Ascending aorta (tissue), 2 donors: ENCODE measurements at places on chromosomes 4 and X. TPM values are rescaled to one million over a fixed set of nuclear protein-coding genes. Genes with fewer than 3 reads are reported as not detected.

DNA sequence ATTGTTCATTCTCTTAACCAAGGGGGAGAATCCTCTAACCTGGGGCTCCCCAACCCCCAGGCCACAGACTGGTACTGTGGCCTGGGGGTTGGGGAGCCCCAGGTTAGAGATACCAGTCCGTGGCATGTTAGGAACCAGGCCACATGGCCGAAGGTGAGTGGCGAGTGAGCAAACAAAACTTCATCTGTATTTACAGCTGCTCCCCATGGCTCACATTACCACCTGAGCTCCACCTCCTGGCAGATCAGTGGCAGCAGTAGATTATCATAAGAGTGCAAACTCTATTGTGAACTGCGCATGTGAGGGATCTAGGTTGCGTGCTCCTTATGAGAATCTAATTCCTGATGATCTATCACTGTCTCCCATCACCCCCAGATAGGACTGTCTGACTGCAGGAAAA lies 957.2 kb upstream of the PRKX start:
- no peak for DNase-seq

DNA sequence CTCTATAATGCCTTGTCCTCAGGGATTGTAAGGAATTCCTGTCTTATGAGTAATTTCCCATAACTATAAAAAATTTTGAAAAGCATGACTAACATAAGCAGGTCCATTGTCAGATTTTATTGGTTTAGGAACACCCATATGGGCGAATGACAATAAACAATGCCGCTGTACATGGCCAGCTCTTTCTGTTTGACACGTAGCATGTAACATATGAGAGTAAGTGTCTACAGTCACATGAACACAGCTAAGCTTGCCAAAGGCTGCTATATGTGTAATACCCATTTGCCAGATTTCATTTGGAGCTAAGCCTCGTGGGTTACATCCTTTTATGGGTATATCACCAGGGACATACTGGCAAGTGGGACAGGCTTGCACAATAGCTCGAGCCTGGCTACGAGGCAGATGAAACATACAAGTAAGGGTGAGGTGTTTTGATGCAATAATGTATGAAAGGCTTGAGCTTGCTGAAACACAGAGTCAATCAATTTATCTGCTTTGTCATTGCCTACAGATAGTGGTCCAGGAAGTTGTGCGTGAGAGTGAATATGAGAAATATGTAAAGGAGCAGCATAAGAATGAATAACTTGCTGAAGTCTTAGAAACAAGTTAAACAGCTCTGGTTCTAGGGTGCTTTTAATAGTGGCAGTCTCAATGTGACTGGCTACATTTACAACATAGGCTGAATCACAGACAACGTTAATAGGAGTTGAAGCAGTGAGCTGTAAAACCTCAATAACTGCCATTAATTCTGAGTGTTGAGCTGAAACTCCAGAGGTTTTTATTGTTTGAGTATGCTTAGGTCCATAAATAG lies 67.4 kb upstream of the UGT2B10 start:
- DNase-seq = no peak

DNA sequence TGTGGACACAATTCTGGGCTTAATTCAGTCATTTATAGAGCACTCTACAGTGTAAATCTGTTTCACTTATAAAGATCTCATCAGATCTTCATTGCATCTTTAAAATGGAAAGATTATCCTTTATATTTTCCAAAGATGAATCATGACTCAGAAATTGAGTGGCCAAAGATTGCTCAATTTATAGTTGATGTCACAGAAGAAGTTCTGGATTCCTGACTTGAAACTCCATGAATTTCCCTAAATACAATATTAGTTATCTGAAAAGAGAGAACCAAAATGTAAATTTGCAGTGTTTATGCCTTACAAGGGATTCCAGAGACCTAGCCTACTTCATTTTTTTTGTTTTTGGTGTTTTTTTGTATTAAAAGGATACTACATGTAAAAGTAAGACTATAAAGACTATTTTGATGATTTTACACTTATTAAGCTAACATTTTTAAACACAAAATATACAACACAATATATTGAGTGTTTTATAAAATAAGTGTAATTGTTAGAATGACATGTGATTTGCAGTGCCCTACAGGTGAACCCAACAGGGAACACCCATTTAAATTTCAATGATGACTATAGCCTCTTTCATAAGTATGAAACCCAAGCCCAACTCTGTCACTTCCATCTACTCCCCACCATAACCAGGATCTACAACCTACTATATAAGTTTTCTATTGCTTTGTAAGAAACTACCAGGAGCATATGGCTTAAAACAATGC lies 183.5 kb downstream of the PCDH7 start:
- DNase-seq = no peak

GRCh38 chr4:34939073-34939472 lies 1305.2 kb downstream of the ARAP2 start:
- no peak for DNase-seq

DNA sequence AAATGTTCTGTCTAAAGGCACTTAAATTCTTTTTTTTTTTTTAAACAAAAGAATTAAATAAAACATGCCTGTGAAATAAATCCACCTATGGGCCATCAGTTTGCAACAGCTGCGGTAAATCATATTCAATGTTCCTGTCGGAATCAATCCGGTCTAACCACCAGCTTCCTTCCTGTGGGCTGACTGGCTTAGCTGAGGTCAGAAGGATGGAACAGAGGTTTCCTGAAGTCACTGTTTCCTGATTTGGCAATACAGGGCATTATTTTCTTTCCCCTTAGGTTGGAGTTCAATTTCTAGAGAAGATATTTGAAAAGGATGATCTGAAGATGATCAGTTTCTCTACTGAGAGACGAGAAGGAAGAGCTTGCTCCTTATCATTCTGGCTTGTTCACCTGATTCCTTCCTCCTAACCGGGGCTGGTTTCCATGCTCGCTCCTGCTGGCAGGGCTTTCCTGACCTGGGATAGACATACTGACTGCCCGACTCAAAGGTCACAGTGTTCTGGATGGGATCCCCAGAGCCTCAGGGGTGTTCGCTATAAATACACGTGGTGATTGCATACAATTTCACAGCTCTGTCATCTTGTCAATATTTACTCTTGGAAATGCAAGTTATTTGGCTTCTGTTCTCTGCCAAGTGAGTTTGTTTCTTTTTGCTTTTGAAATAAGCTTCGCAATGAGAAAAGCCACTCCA lies 21.7 kb downstream of the PDLIM3 start:
- no peak for DNase-seq

Gene VSIG4
- total RNA-seq = 157 TPM

GRCh38 chrX:10554612-10555270 lies 65.6 kb downstream of the MID1 start:
- DNase-seq = no peak

Gene TLR6
- total RNA-seq = 0.11 TPM

DNA sequence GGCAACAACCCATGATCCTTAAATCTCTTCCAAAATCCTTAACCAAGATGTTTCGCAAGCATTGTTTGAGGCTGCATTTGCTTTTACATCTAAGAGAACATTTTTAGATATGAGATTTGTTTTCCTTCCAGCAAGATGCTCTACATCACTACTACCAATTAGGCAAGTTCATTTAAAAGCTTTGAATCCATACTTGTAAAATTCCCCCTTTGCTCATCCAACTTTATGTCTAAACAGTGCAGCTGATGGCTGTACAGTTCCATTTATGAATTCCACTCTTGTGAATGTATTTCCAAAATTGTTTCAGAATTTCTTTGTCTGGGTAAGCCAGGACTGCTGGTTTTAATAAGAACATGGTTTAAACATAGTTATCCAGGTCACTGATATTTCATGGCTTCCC lies 31.5 kb downstream of the RAI2 start:
- DNase-seq = no peak

DNA sequence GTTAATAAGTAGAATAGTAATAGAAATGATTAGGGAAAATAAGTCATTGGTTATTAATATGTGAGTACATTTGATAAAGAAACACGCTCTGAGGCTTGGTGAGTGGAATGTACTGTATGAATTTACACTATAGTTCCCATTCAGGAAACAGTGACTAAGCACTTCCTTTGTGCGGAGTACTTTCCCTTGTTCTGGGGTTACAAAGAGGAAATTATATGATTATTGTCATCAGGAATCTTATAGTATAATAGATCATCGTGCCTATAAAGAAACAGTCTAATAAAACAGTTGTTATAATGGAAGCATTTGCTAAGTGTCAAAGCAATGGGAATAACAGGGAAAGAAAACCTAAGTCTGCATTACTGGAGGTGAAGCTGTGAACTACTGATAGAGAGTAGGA lies 138.0 kb downstream of the RPA4 start:
- DNase-seq = no peak

GRCh38 chrX:100710816-100711215 lies 21.1 kb downstream of the SYTL4 start:
- DNase-seq = no peak

DNA sequence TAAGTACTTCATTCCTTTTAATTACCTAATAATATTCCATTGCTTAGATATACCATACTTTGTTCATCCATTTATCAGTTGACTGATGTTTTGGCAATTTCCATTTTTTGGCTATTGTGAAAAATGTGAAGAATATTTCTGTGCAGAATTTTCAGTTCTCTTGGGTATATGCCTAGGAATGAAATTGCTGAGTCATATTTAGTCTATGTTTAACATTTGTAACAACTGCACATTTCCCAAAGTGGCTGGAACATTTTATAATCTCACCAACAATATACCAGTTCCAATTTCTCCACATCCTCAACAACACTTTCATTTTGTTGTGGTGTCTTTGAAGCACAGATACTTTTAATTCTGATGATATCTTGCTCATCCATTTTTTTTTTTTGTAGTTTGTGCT lies 215.5 kb downstream of the PDGFC start:
- no peak for DNase-seq

DNA sequence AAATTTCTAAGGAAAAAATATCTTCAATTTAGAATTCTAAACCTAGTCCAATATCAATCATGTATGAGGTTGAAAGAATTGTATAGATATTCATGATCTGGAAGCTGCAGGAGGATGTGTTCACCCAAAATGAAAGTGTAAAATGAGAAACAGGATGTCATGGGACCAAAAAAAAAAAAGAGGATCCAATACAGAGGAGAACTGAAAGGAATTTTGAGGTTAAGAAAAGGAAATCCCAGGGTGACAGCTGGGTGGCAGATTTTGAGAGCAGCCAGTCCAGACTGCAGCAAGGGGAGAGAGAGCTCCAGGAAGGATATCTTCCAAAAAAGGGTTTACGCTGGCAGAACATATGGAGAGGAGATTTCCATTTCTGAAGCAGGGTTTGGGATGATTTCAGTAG lies 38.9 kb downstream of the TLR10 start:
- DNase-seq = no peak

Gene RHOXF2B
- not detected for total RNA-seq

- DNase-seq = no peak
Observed at GRCh38 chrX:22396408-22396807, 123.7 kb downstream of the CBLL2 start.

Gene CITED1
- not detected for total RNA-seq

DNA sequence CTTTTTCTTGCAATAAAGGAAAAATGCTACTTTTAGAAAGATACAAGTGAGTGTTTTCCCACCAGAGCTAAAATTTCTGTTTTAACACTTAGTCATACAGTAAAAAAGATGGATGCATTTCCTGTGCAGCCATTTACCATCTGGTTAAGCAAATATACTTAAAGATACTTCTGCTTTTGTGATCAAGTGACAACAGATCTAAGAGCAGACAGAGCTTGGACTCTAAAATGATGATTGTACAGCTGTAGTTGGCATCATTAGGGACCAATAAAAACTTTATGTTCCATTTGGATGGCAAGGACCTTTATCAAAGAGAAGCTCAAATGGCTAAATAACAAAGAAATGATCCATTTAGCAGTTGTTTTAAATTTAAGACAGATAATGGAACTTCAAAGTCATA lies 270.8 kb downstream of the FSTL5 start:
- DNase-seq = no peak

DNA sequence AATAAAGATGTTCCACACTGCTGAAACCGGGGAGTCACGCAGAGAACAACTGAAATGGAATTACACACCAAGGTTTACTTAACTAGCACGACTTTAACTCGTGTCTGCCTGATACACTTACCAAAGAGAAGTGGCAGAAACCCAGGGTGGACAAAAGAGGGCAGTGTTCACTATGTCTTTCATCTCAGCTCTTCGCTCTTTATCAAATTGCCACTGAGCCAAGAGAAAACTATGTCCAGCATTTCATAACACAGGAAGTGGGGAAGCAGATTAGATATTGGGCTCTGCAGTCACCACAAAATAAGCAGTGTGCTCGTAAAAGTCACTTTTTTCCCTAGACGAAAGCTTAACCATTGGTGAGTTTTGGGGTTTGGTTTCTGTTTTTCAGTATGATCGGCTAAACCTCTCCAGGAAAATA lies 155.7 kb downstream of the CHIC2 start:
- peak; percentile 75 for DNase-seq

- DNase-seq = no peak
Observed at GRCh38 chr4:84317513-84317912, 181.6 kb downstream of the NKX6-1 start.

Gene MCTS1
- total RNA-seq = not detected

DNA sequence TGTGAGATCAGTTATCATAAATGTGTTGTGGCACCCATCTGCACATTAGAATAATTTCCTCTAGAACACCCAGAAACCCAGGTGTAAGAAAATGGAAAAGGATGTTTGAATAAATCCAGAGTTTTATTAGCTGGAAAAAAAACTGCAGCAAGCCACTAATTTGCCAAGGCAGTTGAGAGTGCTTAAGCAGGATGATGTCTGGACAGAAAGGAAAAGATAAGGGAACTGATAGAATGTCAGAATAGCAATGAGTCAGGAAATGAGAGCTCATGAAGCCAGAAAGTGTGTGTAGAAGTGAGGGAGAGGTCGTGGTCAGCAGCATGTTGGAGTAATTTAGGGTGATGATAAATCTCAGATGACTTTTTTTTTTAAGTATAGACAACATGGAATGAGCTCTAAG lies 15.2 kb upstream of the NEUROG2 start:
- DNase-seq = no peak

DNA sequence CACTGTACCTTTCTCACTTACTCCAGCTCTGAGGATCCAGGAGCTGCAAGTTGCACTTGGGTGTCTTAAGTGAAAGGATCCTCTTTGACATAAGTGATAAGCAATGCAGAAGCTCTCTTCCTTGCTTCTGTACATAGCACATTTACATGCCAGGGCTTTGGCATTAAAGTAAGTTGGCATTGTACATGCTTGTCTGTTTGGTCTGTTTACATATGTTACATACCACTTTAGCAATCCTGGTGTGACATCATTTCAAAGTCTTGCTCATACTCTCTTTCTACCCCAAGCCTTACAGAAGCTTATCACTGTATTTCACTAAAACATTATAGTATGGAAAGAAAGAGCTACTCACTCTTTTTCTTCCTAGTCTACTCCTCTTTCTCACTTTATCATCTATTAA lies 2548.3 kb downstream of the ARAP2 start:
- no peak for DNase-seq
